Activated B cell treated with CpG ODN at 0.5 μM for 24 hours (primary cell): ENCODE measurements at places on chromosomes 5 and 9. TPM values are rescaled to one million over a fixed set of nuclear protein-coding genes. Genes with fewer than 3 reads are reported as not detected.

The N4BP3 gene
- 17.4 and 18.1 TPM in 2 replicates for total RNA-seq

The ABO gene
- total RNA-seq: not detected in 2 replicates

The TAF9 gene
- 44.7 and 45.4 TPM in 2 replicates for total RNA-seq

The ROR2 gene
- 0.12 TPM in 1 of 2 replicates, not detected in the other for total RNA-seq

The FBP1 gene
- total RNA-seq: 0.80 and 1.2 TPM in 2 replicates

The OTP gene
- not detected in 2 replicates for total RNA-seq

The PCDHGC5 gene
- total RNA-seq: 0.24 and 0.38 TPM in 2 replicates

The INSL6 gene
- not detected in 2 replicates for total RNA-seq

The ACSL6 gene
- 0.05 and 0.20 TPM in 2 replicates for total RNA-seq

The PCDHB15 gene
- not detected in 2 replicates for total RNA-seq

The RORB gene
- total RNA-seq: not detected in 2 replicates

The MSMP gene
- total RNA-seq: 0.78 and 1.2 TPM in 2 replicates

The SLC25A2 gene
- total RNA-seq: 2.6 and 3.9 TPM in 2 replicates

The HEMGN gene
- 0.11 TPM in 1 of 2 replicates, not detected in the other for total RNA-seq

The MPDZ gene
- total RNA-seq: not detected in 2 replicates

The PCDHGA2 gene
- 0.09 and 0.15 TPM in 2 replicates for total RNA-seq

The MEGF9 gene
- total RNA-seq: 8.5 and 9.0 TPM in 2 replicates

The ADRA1B gene
- total RNA-seq: 0.49 and 0.53 TPM in 2 replicates

The ANKRD55 gene
- total RNA-seq: not detected in 2 replicates
